ENCODE measurements at places on chromosomes 7 and 10.
A peak's percentile ranks its signal among the peaks of the same experiment; 100 is the strongest.

DNA sequence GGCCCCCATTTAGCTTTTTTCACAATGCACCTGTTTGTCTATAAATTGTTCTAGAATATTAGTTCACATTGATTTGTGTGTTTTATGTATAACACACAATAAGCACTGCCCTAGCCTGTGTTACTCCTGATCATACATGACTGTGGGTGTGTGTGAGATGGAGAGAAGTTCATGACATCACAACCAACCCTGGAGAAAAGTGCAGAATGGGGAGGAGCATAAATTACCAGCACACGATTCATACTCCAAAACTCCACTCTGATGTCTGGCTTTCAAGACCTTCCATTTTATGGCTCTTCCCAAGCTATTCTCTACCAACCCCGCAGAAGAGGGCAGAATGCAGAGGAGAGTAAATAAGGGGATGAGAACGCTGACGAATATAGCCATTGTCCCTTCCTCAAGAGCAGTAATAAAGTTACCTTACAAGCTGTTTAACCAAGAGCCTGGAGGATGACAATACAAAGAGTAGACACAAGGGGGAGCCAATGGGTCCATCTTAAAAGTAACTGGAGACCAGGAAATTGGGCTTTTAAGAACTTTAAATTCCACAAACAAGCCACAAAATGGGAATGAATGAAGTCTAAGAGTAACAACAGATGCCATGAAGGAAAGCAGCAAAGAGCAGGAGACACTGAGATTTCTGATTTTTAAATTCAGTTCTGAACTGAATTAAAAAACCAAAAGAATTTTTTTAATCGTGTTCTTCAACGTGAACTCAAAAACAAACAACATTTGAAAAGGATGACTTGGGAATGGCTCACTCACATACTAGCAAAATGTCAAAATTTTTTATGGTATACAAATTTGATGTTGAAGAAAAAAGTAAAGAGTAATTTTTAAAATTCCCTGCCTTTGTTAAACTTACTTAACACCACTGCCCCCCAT lies 159.6 kb downstream of the PARD3 start:
- DNase-seq: peak; percentile 75

DNA sequence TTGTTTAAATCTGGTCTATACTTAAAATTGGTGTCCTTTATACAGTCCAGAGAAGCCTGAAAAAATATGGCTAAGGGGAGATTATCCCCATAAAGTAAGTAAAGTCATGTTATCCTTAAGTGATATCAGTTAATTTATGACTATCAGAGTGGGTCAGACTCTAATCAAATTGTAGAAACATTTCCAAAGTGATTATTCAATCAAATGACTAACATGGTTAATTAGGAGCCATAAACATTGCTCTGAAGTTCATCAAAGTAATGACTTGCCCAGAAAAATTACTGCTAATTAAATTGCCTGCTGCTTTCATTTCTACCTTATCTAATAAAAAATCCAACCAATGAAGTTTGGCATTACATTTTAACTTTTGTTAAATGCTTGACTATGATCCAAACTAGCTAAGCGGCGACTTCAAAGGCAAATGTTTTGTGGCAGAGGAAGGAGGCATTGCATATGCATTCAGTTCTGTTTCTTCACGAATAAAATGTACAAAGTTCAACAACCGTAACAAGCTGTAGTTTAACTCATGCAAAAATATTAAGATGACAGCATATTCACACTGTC lies 76.7 kb downstream of the ETV1 start:
- DNase-seq: no peak

- peak; percentile 49 for DNase-seq
Measured at GRCh38 chr10:58431903-58432302, 46.7 kb downstream of the TFAM start.

DNA sequence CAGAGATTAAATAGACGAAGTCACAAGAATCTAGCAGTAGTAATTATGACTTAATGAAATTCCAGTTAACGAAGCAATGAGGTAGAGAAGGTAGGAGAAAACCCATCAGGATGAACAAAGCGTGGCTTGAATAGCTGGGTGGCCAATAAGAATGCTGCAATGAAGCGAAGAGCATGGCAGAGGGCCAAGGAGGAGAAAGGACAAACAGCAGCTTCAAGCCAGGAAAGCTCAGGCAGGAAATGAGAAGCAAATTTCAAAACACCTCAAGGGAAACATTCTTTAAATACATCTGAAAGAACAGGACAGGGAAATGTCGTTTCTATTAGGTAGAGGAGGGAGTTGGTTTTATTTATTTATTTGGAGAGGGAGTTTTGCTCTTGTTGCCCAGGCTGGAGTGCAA lies 122.5 kb downstream of the KIAA1217 start:
- peak; percentile 36 for DNase-seq

- no peak for DNase-seq
Measured at GRCh38 chr7:23533238-23533604, 1.4 kb upstream of the TRA2A start.

DNA sequence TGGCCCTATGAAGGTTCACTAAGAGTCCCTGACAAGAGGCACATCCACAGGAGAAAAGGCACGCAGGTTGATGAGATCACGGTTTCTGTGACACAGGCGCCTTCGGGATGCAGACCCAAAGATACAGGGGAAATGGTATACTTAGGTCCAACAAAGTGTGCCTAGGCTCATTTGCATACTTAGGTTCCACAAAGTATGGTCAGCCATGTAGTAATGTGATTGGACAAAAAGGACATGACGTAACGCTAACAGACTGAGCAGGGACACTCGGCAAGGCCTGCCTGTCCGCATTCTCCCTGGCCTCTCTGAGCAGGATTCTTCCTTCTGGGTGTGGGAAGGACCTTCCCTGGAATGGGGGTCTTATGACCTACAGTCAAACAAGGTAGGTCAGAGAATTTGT lies 190.6 kb downstream of the CELF2 start:
- no peak for DNase-seq

DNA sequence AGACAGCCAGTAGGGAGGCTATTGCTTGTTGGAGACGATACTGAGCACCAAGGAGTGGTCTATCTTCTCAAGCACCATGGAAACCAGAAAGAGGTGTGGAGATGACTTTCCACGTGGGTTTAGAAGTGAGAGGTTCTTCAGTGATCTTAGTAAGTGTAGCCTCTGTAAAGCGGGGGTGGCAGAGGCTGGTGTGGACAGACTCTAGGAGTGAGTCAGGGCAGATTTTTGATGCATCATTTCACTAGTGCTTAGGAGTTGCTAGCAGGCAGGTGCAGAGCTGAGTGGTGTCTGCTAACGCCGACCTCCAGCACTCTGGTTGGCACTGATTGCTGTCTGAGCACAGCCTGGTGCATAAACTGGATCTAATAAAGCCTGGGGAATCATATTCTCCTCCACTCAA lies 78.4 kb upstream of the ADO start:
- DNase-seq: no peak

DNA sequence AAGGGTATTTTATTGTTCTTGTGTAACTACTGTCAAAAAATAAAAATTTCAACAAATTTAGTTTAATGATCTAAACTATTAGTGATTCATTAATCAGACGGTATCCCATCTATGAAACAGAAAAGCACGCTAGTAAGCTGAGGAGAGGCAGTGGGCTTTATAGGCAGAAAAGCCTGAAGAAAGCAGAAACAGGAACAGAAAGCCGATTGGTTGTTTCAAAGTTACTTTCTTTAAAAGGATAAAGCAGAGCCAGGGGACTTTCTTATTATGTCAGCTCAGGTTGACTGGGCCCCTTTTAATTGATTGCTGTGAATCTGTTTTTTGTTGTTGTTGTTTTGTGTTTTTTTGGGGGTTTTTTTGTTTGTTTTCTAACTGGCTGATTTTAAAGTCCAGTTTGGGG lies 105.5 kb downstream of the TES start:
- no peak for DNase-seq

DNA sequence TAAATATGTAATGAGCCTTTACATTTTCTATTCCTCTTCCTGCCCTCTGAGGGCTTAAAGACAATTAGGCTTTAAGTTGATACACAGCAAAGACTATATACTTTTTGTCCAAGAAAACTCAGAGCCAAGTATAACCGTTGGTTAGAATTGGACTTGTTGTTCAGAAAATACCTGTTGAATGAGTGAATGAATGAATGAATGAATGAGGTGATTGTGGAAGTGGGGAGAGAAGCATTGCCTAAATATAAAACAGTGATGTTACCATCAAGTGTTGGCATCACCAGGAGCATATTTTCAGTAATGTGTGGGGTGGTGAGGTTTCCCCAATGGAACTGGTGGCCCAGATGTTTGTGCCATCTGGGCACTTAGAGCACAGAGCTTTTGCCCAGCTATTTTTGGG lies 106.9 kb downstream of the AOAH start:
- no peak for DNase-seq

GRCh38 chr10:86979977-86980448 lies 11.7 kb downstream of the ADIRF start:
- peak; percentile 39 for DNase-seq

- peak; percentile 66 for DNase-seq
Measured at GRCh38 chr7:15015545-15016314, 113.2 kb upstream of the DGKB start.

DNA sequence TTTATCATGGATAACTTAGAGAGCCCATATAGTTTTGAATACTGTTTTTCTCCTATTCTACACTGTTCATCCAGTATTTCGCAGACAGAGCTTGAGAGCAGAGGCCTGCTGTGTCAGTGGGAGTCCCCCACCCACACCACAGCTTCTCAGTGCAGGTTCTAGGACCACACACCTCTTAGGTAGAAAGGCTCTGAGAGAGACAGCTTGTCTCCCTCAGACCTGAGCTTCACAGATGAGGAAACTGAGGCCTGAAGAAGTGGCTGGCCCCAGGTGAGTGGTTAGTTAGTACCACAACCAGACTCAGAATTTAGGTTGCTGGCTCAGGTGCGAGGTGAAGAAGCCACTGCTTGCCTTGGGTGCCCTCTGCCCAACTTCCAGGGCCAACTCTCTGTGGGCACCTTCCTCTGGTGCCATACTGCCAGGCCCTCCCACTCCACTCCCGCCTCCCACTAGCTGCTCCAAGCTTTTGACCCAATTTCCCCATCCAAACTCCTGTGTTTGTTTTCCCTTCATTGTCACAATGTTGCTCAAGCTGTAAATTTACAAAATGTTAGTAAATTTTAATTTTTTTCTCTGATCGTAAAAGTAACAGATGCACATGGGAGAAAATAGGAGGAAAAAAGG lies 7.6 kb upstream of the HILPDA start:
- DNase-seq: no peak

DNA sequence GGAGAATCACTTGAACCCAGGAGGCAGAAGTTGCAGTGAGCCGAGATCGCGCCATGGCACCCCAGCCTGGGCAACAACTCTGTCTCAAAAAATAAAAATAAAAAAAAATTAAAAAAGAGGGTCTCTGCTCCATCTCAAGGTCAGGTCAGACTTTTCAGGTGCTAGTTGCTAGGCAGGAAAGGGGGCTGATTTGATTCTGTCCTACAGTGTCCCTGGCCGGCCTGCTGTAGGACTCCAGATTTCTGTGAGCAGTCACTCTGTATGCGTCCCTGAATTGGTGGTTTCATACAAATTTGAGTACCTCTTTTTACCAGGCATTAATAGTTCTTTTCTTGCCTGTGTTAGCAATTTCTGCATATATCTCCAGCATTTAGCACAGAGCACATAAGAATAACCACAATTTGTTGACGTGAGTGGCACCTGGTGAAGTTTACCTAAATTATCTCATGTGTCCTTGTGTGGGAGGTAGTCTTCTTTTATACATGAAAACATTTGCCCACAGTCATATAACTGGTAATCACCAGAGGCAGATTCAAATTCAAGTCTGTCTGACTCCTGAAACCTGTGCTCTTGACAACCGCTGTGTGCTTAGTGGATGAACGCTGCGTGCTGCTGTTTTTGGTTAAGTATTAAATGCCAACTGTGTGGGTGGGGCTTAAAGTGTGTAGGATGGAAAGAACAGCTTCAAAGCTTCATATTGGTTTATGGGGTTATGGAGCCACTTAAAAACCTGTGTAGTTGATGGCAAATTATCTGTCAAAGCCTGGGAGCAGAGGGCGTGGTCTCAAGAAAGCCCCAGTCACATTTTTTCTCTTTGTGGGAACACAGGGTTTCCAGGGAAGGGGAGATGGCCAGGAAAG lies 3.2 kb upstream of the ZNF775 start:
- no peak for DNase-seq

DNA sequence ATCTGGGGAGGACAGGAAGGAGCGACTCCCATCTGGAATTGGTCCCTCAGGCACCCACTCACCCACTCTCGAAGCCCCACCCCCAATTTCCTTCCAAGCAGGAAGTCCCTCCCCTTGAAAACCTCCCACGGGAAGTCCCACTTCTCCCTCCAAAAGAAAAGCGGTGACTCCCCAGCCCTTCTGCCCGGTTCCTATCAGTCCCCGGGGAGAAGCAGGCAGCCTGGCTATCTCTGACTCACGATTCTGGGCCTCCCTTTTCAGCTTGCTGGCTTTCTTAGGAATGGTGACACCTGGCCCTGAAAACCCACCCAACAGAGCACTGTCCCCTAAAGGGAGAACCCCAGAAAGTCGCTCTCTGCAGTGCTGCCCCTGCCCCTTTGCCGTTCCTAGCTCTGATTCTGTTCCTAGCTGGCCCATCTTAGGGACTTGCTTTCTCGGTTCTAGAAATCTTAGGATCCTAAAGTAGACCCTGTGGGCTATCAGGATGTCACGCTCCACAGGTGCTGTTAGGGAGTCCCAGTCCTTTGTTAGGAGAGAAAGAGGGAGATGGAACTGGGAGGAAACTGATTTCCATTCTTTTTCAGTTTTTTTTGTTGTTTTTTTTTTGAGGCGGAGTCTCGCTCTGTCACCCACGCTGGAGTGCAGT lies 6.0 kb downstream of the TSC22D4 start:
- peak; percentile 32 for DNase-seq

DNA sequence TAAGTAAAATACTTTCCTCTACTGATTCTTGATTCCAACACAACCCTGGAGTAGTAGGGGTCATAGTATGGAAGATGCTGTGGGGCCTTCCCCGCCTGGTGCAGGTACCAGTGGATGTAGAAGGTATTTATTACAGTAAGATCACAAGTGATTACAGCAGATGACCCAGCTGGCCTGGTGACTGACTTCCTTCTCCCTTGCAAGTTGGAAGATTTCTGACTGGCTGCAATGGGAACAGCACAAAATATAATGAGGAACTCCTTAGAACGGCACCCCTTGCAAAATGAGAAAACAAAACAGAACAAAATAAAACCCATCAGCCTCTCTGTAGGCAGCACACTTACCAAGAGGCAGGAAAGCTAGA lies 61.7 kb upstream of the TARP start:
- DNase-seq: no peak

GRCh38 chr7:139771001-139771956 lies 6.5 kb downstream of the HIPK2 start:
- DNase-seq: peak; percentile 35

DNA sequence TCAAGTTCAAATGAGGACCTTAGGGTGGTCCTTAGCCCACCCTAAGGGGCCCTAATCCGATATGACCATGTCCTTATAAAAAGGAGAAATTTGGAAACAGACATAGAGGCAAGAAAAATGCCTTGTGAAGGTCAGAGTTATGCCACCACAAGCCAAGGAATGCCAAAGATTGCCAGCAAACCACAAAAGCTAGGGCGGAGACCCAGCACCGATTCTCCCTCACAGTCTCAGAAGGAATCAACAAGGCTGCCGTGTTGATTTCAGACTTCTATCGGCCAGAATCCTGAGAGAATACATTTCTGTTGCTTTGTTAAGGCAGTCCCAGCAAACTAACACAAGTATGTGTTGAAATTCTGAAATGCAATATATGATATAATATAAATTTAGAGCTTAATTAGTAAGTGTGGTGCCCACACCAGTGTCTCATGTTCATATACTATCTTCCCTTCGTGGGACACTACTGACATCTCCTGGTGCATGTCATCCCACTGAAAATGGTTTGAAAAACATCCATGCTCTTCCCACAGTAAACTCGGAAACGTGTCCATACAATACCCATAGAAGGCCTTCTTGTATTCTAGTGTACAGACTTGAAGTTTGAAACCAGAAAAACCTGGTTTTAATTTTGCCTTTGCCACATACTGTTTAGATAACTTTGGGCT lies 349.0 kb downstream of the TNS3 start:
- DNase-seq: peak; percentile 71

All from AG10803 (cell line).